Thoracic aorta endothelial cell (primary cell): ENCODE measurements at places on chromosomes 2 and 18. TPM values are rescaled to one million over a fixed set of nuclear protein-coding genes. Genes with fewer than 3 reads are reported as not detected.

Gene TUBB8B
- not detected in 2 replicates for total RNA-seq

Gene PTH2R
- total RNA-seq, result 0.13 TPM in 1 of 2 replicates, not detected in the other

Gene CRYGC
- not detected in 2 replicates for total RNA-seq

Gene ZNF804A
- under 0.01 TPM in 2 replicates for total RNA-seq

Gene STARD6
- not detected in 2 replicates for total RNA-seq

Gene NETO1
- not detected in 2 replicates for total RNA-seq
